ENCODE measurements at places on chromosomes 3 and 15.

- DNase-seq: peak; percentile 0
Observed at GRCh38 chr3:15405448-15406050, 21.8 kb downstream of the METTL6 start.

DNA sequence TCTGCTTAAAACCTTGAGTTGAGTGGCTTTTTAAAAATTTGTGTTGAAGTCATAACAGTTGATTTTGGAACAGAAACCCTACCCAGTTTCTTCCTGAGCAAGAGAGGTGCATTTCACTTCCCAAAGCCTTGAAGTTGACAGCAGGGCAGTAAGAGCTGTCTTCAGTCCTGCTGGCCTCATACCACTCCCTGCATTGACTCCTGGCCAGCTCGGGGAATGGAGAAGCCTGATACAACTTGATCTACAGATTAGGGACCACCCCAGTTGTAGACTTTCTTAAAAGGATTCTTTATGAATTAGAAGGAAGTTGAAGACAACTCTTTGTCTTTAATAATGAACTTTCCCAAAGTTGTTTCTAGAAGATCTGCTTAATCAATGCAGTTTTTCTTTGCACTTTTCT, 90.6 kb upstream of the FLNB start:
- no peak for DNase-seq

DNA sequence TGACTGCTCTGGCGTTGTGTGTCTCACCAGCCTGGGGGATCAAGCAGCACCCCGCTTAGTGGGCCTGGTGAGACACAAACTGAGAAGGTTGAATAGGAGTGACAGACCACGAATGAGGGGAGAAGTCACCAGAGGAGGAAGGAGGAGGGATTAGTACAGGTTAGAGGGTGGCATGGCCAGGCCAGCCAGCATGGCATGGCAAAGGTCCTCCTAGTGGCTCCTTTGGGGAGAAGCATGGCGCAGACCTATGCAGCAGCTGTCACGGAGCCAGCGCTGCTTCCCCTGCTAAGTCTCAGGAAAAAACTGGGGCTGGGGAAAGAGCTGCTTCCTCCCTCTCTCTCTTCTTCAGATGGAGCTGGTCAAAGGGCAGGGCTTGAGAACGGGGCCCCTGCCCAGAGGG, 48.6 kb downstream of the ZDHHC3 start:
- no peak for DNase-seq

- no peak for DNase-seq
Observed at GRCh38 chr3:173624086-173624485, 226.5 kb downstream of the NLGN1 start.

GRCh38 chr3:134326760-134327593, 47.3 kb downstream of the AMOTL2 start:
- no peak for DNase-seq

GRCh38 chr15:37933666-37934065, 774 bp upstream of the TMCO5A start:
- DNase-seq: no peak

DNA sequence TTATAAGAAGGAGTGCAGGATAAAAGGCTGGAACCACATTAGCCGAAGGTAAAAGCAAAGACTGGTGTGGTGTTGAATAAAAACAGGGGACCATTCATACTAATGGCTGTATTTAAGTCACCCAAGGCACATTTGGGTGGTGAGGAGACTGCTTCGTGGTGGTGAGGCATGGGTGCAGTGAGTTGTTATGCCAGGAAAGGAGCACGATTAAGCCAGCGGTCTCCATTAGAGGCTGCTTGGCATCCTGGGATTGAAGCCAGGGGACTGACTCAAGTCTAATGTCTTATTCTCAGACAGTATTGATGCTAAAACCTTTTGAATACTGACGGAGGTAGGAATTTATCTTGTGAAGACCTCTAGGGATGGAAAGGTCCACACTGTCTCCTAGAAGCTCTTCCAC, 21.9 kb downstream of the FEM1B start:
- no peak for DNase-seq

- DNase-seq: no peak
Observed at GRCh38 chr15:90192961-90193786, 8.0 kb upstream of the SEMA4B start.
